ENCODE measurements at places on chromosomes 7 and 10. TPM values are rescaled to one million over a fixed set of nuclear protein-coding genes. Genes with fewer than 3 reads are reported as not detected.
A peak's percentile ranks its signal among the peaks of the same experiment; 100 is the strongest.

DNA sequence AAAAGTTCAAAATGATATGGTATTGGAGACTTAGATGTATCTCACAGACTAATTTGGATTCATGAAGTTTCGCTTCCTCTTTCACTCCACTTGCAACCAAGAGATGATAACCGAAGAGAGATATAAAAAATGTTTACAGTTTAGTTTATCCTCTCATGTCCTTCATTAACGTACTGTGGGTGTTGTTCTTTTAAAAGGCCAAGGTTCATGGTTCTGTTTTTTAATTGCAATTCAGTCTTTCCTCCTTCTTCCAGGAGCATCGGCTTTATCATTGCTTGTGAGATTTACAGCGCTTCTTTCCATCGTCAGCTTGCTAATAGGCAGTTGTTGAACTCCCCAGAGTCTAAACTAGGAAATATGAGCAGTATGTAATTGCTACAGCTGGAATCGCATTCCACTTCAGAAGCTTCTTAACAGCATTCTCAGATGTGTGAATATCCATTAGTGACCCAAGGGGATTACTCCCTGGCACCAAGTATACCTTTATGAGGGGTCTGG, 75.9 kb upstream of the HGF start:
- H3K27ac ChIP-seq: peak overlapping the region; percentile 26
- H3K27me3 ChIP-seq: no peaks in the 10 kb centered on the region
- no peaks in the 10 kb centered on the region for H3K4me1 ChIP-seq
- DNase-seq: no peak

DNA sequence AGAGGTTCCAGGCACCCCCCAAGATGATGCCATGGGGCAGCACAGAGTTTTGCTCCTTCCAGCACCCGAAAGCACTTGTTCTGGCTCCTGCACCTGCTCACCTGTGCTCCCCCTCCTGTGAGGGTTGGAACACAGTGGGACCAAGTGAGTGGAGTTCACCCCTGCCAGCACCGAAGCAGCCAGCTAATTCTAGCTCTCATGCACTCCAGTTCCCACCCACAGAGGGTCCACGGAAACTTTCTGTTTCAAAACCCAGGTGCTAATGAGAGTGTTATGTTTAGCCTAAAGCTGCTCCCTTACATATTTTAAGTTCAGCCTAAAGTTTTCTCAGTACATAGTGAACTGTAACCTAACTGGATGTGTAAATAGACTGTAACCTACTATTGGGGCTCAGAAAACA, 42.6 kb upstream of the SLC35G1 start:
- no peaks in the 10 kb centered on the region for H3K4me1 ChIP-seq
- DNase-seq: no peak
- H3K27ac ChIP-seq: no peak overlapping the region
- H3K36me3 ChIP-seq: no peaks in the 10 kb centered on the region

- no peak for DNase-seq
- no peak overlapping the region for H3K27ac ChIP-seq
- no peaks in the 10 kb centered on the region for H3K27me3 ChIP-seq
- H3K36me3 ChIP-seq: no peaks in the 10 kb centered on the region
- H3K4me3 ChIP-seq: no peak overlapping the region
- no peaks in the 10 kb centered on the region for H3K4me1 ChIP-seq
These were observed 10.0 kb upstream of the TSPAN14 start for GRCh38 chr10:80444124-80444523.

DNA sequence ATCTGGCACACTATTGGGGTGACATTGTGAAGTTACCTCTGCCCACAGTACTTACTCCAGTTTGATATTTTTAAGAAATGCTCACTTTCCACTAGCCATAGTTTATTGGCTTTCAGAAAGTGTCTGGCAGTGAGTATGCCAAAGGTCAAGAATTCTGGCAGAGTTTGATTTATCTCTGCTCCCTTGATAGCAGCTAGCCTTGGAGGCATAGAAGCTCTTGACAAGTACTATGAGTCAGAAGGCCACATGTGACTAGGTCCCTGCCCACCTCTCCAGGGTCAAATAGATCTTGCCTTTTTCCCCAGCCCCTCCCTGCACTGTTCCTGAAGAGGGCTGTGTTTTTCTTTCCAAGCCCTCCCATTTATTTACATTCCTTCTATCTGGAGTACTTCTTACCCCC, 202.2 kb downstream of the AUTS2 start:
- no peak overlapping the region for H3K27ac ChIP-seq
- H3K4me1 ChIP-seq: peaks cover 25% of the 10 kb centered on the region
- H3K27me3 ChIP-seq: no peaks in the 10 kb centered on the region
- no peak overlapping the region for H3K4me3 ChIP-seq

Gene OPALIN
- total RNA-seq: not detected

Gene INTS15
- total RNA-seq: 26.6 TPM

GRCh38 chr7:88321694-88322093, 15.0 kb upstream of the STEAP4 start:
- DNase-seq: no peak
- no peaks in the 10 kb centered on the region for H3K36me3 ChIP-seq
- H3K4me1 ChIP-seq: no peaks in the 10 kb centered on the region
- no peaks in the 10 kb centered on the region for H3K27me3 ChIP-seq

Gene NEUROG3
- total RNA-seq: 0.78 TPM

Gene GPR37
- 14.3 TPM for total RNA-seq

Gene CADPS2
- total RNA-seq: 37.7 TPM

DNA sequence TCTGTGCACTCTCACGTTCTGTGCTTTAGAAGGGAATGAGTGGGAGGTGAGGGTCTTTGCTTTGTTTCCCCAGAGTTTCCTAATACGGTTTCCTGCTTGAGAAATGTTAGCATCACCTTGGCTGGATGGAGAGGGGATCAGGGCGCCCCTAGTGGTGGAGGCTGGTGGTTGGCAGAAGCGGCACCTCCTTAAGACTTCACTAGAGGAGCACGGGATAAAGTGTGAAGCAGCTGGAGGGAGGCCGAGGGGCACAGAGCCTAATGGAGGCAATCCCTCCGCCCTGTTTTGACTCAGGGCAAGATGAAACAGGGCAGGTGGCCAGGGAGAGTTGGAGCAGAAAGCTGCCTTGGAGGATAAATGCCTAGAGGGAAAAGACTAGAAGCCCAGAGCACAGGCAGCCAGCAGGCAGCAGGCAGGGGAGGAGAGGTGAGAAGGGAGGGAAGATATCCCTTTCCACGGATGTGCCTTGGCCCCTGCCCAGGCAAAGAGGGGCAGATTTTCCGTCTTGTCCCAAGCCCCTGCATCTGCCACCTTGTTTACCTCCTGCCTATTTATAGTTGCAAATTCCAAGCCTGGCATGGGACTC, 56.0 kb upstream of the BTRC start:
- peak; percentile 50 for DNase-seq
- no peak overlapping the region for H3K27ac ChIP-seq
- no peaks in the 10 kb centered on the region for H3K4me1 ChIP-seq
- no peaks in the 10 kb centered on the region for H3K27me3 ChIP-seq

Gene SPDYE2
- not detected for total RNA-seq

Gene CWF19L1
- 21.2 TPM for total RNA-seq

Gene PNLIP
- total RNA-seq: not detected

Gene GIMAP1
- 11.2 TPM for total RNA-seq

- H3K4me3 ChIP-seq: peak overlapping the region; percentile 100
- H3K27ac ChIP-seq: peak overlapping the region; percentile 97
- H3K27me3 ChIP-seq: no peaks in the 10 kb centered on the region
- DNase-seq: peak; percentile 54
- no peaks in the 10 kb centered on the region for H3K4me1 ChIP-seq
These were observed 905 bp downstream of the C1GALT1 start for GRCh38 chr7:7183061-7183837.

- H3K27me3 ChIP-seq: no peaks in the 10 kb centered on the region
- DNase-seq: no peak
- H3K4me1 ChIP-seq: no peaks in the 10 kb centered on the region
- H3K4me3 ChIP-seq: no peak overlapping the region
These were observed 555.6 kb upstream of the POT1 start for GRCh38 chr7:125485223-125485622.

Measured in adrenal gland (tissue), 19 donors.